ENCODE measurements at places on chromosomes 11 and 22.

DNA sequence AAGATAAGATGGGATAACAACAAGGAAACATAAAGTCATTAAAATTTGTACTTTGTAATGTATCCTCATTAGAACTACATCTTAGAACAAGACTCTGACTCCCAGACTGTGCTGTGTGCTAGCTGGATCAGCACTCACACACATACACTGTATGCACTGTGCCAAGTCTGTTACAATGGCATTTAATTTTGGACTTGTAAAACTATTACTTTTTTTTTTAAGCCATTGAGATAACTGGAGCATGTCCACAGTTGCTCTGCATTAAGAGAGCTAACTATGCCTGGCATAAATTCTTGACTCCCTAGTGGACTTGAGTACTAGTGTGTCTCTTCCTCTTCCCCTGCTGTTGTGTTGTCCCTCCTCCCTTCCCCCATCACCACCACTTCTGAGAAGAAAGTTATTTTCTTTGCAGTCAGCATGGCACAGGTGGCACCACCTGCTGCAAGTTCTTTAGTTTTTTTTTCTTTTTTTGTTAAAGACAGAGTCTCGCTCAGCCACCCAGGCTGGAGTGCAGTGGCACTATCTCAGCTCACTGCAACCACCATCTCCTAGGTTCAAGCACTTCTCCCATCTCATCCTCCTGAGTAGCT is 268.6 kb downstream of the TMEM135 start:
- no peak for ATAC-seq

DNA sequence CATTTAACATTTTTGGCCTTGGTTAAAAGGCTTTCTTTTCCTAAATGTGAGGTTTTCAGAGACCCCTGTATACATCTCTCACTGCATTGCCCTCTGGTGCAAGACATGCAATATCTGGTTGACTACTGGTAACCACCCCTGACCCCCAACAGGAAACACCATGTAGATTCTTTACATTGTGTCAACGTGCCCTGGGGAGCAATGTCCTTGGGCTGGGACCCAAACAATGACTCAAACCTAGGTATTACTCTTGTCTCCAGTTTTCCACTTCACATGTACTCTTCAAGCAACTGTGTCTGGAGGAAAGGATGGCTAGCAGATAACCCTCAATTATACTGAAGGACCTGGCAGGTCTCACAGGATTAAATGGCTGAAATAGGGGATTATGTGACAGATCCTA is 1.1 kb upstream of the GPR83 start:
- ATAC-seq: no peak

DNA sequence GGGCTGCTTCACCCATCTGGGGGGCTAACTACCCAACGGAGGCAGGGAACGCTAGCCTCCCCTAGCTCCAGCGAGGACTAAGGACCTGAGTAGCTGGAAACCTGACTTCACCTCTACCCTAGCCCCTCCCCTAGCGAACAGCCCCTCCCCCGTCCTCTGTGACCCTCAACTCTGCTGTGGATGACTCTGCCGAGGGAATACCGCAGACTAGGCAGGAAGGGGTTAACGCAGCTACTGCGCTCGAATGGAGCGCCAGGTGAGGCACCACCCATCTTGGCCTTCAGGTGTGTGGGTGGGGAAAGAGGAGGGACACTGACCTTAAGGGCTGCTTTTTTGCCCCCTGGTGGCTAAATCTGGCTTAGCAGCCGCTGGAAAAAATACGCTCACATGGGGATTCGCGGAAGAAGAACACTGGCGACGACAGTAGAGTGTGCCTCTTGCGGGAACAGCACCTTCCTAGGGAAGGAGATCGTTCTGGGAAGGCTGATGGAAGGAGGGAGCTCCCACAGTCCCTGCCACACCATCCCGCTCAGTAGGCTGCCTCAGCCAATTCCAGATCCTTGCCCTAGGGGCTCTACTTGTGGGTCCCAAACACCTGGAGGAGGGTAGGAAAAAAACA is 4.5 kb upstream of the BCL9L start:
- peak; percentile 75 for ATAC-seq

DNA sequence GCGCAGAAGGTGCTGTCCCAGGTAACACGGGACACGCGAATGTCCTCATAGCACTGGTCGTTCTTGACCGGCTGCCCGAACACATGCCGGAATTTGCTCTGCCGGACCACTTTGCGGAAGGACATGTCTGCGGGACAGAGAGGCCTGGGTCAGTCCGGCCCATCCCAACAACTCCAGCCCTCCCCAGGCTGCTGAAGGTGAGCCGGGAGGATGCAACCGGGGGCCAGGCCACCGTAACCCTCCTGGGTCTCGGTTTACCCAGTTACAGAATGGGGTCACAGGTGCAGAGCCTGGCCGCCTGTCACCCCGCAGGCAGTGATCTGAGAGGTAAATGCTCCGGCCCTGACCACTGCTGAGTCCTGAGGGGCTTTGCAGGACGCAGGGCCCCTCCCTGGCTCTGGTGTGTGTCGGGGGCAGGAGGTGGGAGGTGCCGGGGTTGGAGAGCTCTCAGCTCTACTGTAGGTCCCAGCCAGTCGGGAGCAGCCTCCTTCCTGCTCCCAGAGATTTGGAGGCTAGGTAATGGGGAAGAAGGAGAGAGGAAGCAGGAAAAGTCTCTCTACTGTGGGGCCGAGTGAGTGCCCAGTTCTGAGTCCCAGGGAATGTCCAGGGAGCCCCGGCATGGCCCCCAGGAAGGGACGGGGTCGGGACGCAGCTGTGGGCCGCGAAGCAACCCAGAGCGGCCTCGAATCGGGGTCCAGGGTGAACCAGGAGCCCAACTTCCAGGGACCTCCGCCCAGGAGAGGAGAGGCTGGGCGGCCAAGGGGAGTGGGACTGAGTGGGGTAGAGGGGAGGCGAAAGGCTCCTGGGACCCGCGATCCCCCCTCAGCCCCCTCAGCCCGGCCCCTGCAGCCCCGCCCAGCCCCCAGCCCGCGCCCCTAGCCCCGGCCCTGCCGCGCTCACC is 522 bp downstream of the CORO1B start:
- peak; percentile 7 for ATAC-seq

DNA sequence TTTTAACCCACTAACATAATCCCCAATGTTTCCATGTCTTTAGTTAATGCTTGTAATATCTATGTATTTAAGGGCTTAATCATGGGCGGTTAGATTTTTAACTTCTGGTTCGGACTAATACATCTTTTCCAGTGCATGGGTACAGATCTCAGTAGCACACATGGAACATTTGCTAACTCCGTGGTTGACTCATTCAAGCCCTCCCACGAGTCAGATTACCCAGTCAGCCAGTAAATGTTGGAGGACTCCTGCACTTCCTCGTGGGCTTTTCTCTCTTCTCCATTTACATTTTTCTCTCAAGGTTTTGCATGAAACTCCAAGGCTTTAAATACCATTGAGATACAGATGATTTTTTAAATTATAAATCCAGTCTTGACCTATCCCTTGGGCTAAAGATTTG is 313.9 kb downstream of the ST3GAL4 start:
- no peak for ATAC-seq

DNA sequence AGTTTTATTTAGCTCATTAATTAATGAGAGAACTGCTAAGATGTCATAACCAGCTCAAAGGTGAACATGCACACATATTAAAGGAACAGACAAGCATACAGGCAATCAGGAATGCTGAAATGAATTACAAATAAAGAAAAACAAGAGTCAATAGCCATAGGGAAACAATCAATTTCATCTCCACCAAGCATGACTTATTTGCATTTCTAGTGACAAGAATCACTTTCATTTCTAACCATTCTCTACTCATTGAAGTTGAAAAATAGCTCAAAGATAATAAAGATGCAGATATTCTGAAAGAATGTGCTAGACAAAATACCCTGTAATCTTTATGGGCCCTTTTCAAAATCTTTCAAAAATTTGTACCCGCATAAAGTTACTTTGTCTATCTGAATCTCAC is 23.2 kb downstream of the ISX start:
- ATAC-seq: no peak

GRCh38 chr11:112718483-112718882 is 242.7 kb upstream of the NCAM1 start:
- no peak for ATAC-seq

- ATAC-seq: no peak
These were observed 12.3 kb upstream of the OR56A3 start for GRCh38 chr11:5929571-5930368.

- ATAC-seq: peak; percentile 79
These were observed at the start of gene FAM83F for GRCh38 chr22:39994566-39995392. Gene FAM83F (plus strand): TSS chr22:39994954. CDS start chr22:39995043, 89 bp downstream.

DNA sequence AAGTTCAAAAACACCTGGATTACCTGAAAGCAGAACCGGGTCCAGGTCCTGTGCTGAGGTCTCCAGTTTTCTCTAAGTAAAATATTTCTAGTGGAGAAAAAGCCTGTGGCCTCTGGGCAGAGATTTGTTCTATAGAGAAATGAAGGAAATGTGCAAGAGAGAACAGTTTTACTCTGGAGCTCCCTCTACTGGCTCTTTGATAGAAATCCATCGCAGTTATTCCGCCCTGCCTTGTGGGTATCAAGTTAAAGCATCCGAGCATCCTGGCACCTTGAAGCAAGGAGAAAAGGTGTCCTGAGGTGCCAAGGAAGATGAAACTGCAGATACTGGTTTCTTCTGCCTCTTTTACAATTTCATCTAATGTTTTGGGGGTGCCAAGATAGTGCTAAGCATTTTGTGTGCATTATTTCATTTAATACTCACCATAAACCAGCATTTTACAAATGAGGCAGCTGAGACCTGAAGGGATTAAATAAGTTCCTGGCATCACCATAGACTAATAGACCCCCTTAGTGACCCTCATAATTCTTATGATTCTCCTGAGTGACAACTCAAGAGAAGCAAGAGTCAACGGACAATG is 113.1 kb upstream of the HSD17B12 start:
- ATAC-seq: no peak

All from esophagus mucosa (tissue), 1 donor.